ENCODE measurements at places on chromosomes 4 and X. TPM values are rescaled to one million over a fixed set of nuclear protein-coding genes. Genes with fewer than 3 reads are reported as not detected.

- DNase-seq, result no peak
Measured at GRCh38 chr4:175929441-175929840, 117.4 kb upstream of the GPM6A start.

DNA sequence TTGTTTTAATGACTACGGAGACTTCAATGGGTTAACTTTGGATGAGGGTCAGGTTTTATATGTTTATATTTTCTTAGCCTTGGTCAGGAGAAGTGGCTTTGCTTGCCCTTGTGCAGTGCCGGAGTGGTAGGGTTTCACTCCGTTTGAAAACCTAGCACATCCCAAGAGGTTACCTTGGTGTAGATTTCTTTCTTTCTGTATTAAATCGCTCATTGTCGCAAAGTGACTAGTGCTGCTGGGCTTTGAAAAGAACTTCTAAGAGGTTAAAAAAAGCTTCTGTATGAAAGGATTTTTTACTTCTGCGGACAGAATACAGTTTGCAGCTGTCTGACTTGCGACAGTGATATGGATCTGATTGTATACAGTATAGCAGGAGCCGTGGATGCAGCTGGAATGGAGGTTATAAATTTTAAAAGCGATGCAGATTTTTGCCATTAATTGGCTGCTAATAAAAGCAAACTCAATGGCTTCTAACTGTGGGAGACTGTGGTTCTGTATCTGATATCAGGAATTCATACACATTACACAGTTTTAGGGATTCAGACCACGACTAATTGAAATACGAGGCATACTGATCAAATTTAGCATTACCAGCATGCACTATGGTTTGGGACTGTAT is 340.9 kb upstream of the PITX2 start:
- no peak for DNase-seq

DNA sequence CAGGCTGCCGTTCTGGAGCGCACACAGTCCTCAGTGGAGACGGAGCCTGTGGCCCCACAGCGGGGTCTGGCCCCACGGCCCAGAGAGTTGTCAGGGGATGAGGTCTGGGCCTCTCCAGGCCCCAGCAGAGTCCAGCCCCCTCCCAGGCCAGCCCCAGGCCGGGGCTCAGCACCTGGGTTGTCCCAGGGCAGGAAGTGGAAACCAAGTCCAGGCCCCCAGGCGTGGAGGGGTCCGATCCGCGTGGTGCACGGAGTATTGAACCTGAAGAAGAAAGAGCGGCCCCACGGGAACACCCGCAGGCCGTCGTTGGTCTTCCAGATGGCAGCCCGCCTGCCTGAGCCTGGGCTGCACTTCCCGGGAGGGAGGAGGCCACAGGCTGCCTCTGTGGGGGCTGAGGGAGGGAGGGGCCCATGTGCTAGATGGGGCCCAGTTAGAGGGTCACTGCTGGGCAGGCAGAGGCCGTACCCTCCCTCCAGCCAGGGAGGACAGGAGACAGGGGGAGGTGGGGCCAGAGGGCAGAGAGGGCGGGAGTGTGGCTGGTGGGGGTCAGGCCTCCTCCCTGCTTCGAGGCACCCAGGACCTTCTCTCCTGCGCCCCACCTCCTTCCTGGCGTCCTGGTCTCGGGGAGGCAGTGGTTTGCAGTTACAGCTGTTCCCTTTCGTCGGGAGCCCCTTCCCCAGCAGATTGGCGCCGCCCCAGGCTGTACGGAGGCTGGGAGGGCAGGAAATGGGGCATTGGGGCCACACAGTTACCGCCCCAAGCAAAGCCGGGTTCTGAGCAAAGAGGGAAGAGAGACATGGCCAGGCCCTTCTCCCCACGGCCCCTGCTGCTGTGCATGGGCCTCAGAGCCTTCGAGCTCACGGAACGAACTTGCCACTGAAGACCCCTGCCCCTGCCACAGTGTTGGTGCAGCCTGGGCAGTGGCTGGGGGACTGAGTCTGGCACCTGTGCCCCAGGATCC is 8.1 kb downstream of the HGFAC start:
- DNase-seq, result no peak

- DNase-seq, result no peak
Measured at GRCh38 chrX:24364851-24365538, 4.6 kb downstream of the SUPT20HL1 start.

Gene TMEM154
- 1.5 TPM for total RNA-seq

DNA sequence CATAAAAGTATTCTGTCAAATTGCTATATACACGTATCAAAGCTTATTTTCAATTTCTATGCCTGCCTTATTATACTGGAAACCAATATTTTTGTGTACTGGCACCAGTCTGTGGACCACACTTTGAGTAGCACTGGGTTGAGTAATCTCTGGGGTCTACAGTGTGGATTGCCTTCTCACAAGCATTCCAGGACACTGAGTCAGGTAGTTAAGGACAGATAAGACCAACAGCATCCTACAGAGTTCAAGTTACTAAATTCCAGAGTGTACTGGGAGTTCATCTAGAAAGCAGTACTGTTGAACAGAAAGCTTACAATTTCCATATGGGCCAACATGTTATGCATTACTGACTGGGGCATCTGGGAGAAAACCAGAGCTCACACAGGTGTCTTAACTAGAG is 61.8 kb downstream of the VMA21 start:
- no peak for DNase-seq

Gene COL4A5
- 7.0 TPM for total RNA-seq
